M059J (cell line): ENCODE measurements at places on chromosomes 4 and X.

GRCh38 chrX:107484002-107484726, 34.7 kb downstream of the FRMPD3 start:
- peak; percentile 35 for DNase-seq

DNA sequence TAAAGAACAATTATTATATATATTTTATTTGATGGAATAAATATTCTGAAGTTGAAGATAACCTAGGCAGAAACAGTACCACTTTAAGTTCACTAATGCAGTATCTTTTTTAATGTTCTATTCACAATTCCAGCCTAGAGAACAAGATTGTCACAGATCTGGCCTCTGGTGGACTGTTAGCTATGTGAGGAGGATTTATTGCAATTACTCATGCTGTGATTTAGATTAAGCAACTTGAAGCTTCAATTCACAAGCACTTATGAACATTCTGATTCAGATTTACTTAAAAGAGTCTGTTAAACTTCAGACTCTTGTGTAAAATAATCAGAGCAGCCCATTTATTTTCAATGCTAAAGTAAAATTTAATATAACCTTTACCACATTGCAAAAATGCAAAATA, 1489.8 kb downstream of the STIM2 start:
- peak; percentile 8 for DNase-seq

GRCh38 chrX:136347706-136348105, 46.9 kb downstream of the ADGRG4 start:
- peak; percentile 43 for DNase-seq

DNA sequence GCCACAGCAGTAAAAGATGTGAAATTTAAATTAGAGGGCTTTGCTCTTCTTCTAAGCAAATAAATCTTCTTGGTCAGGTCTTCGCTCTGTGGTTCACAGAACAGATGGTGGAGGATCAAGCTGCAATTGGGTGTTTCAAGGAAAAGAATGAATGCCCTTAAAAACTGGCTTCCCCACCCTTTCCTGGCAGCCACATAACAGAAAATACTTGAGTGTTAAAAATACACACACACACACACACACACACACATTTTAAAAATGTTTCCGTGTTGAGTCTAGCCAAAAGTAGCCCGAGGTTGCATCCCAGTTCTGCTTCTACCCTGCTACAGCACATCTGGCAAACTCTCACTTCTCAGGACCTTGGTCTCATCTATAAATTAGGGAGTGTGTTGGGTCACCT, 56.7 kb upstream of the FGFBP2 start:
- no peak for DNase-seq
